ENCODE measurements at places on chromosomes 2 and 18. TPM values are rescaled to one million over a fixed set of nuclear protein-coding genes. Genes with fewer than 3 reads are reported as not detected.
A peak's percentile ranks its signal among the peaks of the same experiment; 100 is the strongest.

- no peak for DNase-seq
Observed at GRCh38 chr2:11903085-11903606, 156.7 kb downstream of the LPIN1 start.

GRCh38 chr2:199757233-199757870 is 93.6 kb downstream of the FTCDNL1 start:
- peak; percentile 76 for DNase-seq

DNA sequence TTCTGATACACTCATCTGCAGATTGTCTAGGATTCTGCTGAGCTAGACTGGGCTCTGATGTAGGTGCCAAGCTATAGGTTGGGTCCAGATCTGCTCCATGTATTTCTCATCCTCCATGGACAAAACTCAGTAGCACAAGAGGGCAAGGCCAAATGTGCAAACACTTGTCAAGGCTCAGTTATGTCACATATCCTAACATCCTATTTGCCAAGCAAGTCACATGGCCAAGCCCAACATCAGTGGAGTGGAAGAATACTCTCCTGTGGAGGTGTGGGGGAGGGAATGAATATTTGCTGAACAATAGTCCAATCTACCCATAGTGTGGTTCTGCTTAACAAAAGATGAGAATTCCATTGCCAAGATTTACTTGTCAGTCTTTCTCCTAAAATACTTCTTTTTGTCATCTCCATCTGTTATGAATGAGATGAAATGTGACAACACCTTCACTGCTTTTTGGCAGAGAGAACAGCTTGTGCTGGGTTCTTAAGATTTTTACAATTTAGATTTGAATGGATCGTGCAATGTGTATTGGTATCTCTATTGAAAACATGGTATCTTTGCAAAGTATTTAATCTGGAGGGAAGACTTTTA is 89.9 kb downstream of the OXER1 start:
- DNase-seq = no peak

The EVA1A gene
- not detected for total RNA-seq

Data from right cardiac atrium (tissue), 5 donors.